ENCODE measurements at places on chromosomes 1 and 21.

DNA sequence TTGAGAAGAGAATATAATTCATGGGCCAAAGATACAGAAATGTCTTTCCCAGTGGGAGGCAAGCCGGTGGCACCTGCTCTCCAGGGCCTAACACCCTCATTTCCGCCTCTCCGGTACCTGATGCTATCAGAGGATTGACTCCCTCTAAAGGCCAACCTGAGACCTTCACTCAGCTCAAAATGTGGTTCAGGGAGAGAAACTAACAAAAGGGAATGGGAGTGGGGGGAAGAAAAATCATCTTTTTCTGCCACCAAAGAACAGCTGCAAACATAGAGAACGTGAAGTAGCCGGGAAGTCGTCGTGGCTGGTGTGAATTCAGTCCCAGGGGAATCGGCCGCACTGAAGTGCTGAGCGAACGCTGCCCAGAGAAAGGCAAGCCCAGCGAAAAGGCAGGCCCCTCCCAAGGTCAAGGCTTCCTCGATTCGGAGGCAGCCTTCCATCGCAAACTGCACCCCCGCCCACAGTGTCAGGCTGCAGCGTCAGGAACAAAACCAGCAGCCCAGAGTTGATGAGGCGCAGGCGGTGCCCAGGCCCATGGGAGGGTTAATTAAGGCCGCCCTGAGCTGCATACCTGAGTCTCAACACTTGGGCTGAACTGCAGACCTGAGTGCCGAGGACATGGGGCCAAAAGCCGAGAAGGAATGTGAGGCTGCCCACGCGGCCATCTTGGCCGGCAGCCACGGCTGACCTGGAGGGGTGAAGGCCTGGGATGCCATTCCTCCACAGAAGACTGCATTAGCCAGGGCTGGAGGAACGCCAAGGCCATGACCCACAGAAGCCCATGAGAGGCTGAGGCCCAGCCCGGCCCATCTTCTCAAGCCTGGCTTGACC lies 160.2 kb downstream of the PSMG1 start:
- DNase-seq = peak; percentile 88

GRCh38 chr1:234607109-234608024 lies 2.6 kb downstream of the IRF2BP2 start:
- peak; percentile 83 for DNase-seq

GRCh38 chr1:166489356-166489669 lies 322.5 kb upstream of the FAM78B start:
- no peak for DNase-seq

DNA sequence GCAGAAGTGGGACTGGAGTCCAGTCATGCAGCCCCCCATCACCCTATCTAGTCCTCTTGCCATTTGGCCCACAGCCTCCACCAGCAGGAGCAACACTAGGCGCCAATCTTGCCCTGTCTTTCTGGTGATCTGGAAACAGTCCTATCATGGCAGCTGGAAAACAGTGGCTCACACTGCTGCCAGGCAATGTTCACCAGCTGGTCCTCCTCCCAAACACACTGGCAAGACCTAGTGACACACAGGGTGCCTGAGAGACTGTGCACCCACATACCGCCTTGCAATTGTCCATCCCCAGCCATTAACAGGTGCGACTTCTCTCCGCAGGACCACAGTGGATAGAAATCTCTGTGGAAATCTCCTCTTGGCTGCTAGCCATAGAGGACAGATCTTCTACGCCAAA lies 105.5 kb downstream of the HIVEP3 start:
- no peak for DNase-seq

GRCh38 chr1:155003227-155003765 lies 694 bp downstream of the ZBTB7B start:
- DNase-seq = peak; percentile 34

DNA sequence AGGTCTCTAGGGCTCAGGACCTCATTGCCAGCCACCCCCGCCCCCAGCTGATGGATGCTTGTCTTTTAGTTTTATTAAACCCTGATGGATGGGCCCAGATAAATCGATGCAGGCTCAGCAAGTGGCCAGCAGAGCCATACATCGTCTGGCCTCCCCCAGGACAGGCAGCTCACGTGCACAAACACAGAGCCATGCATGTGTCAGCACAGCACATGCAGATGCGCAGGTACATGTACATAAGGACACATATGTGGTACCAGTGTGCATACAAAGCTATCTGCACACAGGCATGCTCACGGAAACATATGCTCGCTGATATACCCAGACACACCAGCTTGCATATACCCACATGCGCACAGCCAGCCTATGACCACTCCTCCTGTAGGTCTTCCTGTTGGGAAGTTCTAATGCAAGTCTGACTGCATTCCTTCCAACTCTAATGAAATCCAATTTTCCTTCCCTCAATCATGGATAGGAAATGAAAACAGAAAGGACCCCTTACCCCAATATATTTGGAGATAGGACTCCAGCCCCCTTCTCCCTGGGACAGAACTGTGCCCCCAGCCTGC lies 897 bp downstream of the COL16A1 start:
- DNase-seq = no peak

- DNase-seq = no peak
Measured at GRCh38 chr1:5405263-5405662, 587.0 kb downstream of the NPHP4 start.

- no peak for DNase-seq
Measured at GRCh38 chr1:147236448-147236847, 6.0 kb upstream of the CHD1L start.

DNA sequence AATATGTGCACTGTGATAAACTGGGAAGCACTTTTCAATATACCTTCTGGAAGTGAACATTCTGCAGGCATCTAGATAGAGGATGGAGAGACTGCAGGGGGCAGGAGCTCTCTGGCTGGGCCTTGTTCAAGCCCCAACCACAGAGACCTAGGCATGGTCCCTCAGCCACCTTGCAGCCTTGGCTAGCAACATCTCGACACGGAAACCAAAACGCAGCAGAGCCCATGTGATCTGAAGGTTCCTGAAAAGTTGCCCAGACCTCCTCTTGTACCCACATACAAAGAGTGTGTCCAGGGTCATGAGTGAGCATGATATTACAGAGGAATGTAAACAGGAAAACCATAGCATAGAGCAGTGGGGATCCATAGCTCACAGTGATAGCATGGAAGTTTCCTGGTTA lies 33.1 kb upstream of the SAMD11 start:
- DNase-seq = no peak

DNA sequence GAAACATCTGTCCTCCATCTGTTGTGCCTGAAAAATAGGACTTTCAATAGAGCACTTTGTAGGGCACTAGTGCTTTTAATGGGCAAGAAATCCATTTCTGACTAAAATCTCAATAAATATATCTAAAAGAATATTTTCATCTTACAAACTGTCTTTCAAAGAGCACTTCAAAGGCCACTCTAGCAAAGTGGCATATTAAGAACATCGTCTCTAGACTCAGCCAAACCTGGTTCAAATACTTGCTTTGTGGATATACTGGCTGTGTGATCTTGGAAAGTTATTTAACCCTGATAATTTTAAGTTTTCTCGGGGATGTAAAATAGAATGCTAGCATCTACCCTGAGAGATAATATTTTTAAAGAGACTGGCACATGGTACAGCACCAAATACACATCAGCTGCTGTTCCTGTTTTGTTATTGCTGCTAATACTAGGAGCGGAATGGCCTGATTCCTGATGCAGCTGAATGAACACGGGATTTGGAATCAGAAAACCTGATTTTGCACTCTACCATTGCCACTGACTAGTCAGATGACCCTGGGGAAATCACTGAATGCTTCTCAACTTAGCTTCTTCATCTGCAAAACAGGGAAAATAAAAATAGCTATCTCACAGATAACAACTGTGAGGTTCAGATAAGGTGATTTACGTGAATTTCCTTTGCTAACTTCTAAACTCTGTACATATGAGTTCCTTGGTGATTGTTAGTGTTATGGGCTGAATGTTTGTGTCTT lies 25.2 kb upstream of the LRRC8C start:
- no peak for DNase-seq

DNA sequence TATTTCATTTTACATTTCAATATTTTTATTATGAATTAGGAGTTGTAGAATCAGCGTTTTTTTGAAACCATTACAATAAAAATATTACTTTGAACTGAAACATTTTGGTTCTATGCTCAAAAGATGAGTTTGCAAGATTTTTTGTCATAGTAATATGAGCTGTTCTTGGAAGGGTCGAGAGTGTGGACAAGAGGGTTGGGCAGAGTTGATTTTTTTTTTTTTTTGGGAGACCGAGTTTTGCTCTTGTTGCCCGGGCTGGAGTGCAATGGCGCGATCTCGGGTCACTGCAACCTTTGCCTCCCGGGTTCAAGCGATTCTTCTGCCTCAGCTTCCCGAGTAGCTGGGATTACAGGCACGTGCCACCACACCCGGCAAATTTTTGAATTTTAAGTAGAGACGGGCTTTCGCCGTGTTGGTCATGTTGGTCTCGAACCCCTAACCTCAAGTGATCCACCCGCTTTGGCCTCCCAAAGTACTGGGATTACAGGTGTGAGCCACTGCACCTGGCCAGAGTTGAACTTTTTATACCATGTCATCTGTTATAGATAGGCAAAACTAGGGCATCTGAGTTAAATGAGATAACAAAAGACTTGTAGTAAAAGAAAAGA lies 3.3 kb downstream of the CACYBP start:
- DNase-seq = no peak

- DNase-seq = no peak
Measured at GRCh38 chr1:59718989-59719360, 95.8 kb upstream of the HOOK1 start.

DNA sequence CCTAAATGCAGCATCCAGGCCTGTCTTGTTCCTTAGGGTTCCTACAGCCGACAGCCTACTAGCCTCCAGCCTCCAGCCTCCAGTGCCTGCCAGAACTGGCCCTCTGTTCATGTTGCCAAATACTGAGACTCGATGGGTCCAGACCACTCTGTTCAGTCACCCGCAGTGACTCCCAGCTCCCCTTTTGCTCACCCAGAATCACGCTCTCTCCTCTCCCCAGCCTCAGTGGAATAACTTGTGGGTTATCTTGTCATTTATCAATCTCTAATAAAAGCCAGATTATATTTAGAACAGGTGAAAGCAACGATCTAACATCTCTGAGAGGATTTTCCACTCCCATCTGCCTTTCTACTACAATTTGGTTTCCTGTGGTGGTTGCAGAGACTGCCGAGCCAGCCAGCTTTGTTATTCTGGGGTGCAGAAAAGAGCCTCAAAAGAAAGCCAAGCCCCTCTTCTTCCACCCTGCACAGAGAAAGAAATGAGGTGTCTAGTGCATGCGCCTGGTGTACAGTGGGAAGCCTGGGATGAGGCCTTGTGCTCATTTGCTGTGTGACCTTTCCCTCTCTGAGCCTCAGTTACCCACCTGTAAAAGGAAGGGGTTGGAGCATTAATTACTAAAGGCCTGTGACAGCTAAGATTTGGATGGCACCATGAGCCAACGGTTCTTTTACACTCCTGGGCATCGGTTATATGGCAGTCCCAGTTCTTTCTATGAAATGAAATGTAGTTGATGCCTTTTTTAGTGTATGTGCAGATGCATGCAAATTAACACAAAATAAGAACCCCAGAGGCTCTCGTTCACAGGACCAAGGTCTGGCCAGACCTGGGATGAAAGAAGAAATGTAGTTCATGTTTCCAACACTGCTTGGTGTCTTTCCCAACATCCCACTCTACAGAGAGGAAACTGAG lies 42.9 kb upstream of the ID3 start:
- DNase-seq = no peak

DNA sequence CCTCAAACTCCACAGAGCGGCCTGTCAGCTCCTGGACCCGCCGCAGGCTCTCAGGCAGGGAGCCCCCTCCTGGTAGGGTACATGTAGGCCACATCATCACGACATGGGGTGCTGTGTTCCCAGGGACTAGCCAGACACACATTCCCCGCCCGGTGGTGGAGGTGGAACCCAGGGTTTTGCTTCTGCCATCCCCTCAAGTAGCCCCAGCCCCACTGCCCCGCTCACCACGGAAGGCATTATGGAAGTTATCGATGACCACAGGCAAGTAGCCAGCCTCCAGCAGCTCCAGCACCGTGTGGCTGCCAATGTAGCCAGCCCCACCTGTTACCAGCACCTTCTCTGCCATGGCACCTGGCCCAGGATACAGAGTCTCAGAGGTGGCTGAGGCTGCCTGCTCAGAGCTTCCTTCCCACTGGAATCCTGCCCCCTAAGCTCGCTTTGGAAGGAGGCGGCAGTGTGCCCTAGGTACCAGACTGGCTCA lies 1.9 kb downstream of the GALE start:
- no peak for DNase-seq

DNA sequence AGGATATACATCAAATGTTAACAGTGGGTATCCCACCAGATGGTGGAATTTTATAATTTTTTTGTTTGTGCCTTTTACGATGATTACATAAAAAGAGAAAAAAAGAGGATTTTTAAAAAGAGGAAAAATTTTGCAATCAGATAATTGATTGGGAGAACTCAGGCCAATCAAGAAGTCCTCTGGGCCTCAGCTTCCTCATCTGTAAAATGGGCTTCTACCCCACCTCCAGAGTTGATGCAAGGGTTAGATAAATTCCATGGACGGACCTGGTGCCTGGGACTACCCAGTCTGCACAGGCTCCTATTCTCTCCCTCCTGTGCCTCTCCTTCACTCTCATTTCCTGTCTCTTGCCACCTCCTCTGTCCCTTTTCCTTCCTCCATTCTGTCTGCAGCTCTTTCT lies 88.9 kb downstream of the TRABD2B start:
- DNase-seq = no peak

GRCh38 chr1:116664366-116664977 lies 3.1 kb downstream of the IGSF3 start:
- peak; percentile 65 for DNase-seq

- DNase-seq = no peak
Measured at GRCh38 chr1:18422076-18422777, 58.5 kb upstream of the KLHDC7A start.

Data from COR-L47 (cell line).